ENCODE measurements at places on chromosomes 16 and 17.

GRCh38 chr17:47654991-47655390, 5.3 kb downstream of the KPNB1 start:
- DNase-seq: no peak

DNA sequence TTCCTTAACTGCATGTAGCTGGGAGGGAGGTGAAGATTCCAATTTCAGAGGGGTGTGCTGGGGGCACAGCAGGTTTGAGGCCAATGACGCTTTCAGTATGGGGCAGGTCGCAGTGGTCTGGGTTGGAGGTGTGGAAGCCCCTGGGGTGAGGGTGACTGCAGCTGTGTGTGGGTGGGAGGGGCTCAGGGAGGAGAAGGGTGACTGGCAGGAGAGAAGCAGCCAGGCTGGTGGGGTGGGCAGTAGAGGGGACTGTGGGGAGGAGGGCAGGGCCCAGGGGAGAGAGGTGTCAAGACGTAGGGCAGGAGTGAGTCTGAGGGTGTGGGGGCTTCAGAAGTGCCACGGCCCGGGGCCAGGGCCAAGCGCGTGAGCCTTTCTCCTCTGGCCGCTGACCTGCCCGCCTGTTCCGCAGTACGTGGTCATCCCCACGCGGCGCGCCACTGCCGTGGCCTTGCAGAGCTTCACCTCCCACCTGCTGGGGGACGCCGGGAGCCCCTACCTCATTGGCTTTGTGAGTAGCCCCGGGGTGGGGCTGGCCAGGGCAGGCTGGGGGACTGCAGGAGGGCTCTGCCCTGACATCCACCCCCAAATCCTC, 19.4 kb downstream of the MYBBP1A start:
- DNase-seq: no peak

DNA sequence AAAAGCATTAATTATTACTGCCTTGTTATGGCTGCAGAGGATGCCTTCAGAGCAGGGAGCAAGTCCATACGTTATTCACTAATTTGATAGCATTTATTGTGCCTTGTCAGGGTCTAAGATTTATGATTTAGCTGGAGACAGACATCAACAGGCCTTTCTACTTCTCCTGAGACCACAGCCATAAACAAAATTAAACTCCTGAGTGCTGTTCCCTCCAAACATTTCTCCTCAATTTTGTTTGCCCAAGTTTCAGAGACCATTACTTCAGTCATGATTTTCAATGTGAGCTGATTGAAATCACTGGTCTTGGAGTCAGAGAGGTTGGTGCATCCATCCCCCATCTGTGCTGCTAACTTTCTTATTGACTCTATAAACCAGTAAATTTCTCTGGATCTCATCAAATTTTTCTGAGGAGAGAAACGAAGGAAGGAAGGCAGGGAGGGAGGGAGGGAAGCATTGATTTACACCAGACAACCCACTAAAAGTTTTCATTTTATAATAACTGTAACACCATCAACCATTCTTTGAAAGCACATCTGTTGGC, 423.6 kb upstream of the CDH11 start:
- no peak for DNase-seq

GRCh38 chr17:56849131-56849530, 15.2 kb downstream of the DGKE start:
- no peak for DNase-seq

DNA sequence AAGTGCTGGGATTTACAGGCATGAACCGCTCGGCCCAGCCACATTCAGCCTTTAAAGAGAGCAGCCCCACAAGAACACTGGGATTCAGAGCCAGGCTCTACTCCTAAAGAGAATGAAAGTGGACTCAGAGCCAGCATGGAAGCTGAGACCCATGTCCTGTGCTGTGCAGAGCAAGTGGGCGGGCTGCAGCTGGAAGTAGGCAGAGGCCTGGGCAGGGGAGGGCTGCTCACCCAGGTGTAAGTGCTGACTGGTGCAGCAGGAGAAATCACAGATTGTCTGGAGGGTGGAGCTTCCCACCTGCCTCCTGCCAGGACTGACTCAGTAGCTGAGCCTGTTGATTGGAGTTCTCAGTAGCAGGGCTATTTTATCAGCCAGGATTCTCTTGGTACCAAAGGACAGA, 178.7 kb downstream of the KATNIP start:
- DNase-seq: no peak

DNA sequence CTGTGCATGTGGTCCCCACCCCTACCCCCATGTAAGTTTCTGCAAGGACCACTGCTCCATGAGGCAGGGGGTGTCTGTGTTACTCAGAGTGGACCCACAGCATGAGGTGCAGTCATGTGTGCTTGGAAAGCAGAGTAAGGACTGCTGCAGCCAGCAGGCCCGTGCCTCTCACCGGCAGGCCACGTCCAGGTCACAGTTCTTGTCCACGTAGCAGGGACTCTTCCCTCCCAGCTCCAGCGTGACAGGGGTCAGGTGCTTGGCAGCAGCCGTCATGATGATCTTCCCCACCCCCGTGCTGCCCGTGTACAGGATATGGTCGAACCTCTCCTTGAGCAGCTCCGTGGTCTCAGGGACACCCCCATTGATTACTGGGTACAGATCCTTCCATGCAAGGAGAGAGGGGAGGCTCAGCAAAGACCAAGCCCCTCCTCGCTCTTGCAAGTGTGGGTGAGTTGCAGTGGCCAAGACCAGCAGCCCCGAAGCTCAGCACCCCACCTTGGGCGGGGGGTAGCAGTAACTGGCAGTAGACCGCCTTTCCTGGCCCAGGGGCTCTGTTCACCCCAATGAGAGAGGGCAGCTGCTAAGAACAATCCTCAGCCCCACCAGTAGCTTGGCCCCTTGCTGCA, 6.2 kb downstream of the ALDH3A1 start:
- no peak for DNase-seq

- no peak for DNase-seq
Observed at GRCh38 chr17:55702150-55702549, 20.5 kb downstream of the TMEM100 start.

GRCh38 chr16:31031276-31031675, 2.1 kb upstream of the STX4 start:
- no peak for DNase-seq

DNA sequence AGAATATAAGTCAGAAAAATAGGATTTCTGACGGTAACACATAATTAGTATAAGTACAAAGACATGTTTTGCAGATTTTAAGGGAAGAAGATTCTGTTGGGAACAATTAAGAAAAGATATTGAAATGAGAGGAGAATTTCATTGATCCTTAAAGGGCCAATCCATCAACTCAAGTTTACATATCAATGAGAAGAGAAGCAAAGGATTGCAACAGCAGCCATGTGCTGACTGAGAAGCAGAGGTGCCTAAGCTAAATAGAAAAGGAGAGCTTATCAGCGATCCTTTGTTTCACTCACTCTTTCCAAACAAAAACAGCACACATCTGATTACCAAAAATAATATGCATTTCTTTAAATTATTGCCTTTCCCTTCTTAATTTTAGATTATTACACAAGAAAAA, 94.6 kb downstream of the ITFG1 start:
- DNase-seq: no peak

DNA sequence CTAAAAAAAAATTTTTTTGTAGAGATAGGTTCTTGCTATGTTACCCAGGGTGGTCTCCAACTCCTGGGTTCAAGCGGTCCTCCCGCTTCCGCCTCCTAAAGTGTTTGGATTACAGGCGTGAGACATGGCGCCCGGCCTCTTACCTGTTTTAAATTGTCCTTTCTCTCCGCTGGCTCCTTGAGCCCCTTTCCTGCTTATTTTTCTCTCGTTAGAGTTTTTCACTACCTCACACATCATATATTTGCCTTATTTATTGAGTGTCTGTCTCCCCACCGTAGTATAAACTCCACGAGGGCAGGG, 760 bp upstream of the SEC14L5 start:
- DNase-seq: no peak

GRCh38 chr16:82542714-82543113, 84.1 kb upstream of the CDH13 start:
- DNase-seq: no peak

GRCh38 chr17:7237761-7238419, 1.4 kb downstream of the PHF23 start:
- peak; percentile 76 for DNase-seq

- no peak for DNase-seq
Observed at GRCh38 chr17:6304894-6305612, 129.9 kb downstream of the AIPL1 start.

GRCh38 chr17:37092071-37092470, 143.3 kb downstream of the AATF start:
- DNase-seq: no peak

DNA sequence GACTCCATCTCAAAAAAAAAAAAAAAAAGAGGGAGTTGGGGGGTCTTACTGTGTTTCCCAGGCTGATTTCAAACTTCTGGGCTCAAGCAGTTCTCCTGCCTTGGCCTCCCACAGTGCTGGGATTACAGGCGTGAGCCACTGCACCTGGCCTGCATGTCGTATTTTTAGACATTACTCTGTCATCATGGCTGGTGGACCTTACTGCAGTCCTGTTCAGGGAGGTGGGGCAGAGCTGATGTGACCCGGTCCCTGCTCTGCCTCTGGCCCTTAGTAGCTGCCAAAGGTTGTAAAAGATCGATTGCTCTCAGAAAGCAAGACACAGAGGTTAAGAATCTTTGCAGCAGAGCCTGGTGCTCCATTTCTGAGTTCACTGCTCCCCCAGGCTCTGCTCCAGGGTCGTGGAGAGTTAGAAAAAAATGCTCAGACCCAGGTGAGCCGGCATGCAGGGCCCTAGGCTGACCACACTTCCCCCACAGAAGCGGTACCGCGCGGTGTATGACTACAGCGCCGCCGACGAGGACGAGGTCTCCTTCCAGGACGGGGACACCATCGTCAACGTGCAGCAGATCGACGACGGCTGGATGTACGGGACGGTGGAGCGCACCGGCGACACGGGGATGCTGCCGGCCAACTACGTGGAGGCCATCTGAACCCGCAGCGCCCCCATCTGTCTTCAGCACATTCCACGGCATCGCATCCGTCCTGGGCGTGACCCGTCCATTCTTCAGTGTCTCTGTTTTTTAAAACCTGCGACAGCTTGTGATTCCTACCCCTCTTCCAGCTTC, 7.1 kb upstream of the LASP1NB start:
- DNase-seq: no peak

- DNase-seq: no peak
Observed at GRCh38 chr16:29025218-29025617, 40.4 kb downstream of the LAT start.

- DNase-seq: no peak
Observed at GRCh38 chr16:69888005-69888590, 63.0 kb upstream of the CLEC18A start.

- peak; percentile 73 for DNase-seq
Observed at GRCh38 chr16:58487566-58488351, 12.2 kb upstream of the NDRG4 start.

GRCh38 chr17:80433916-80434666, 19.1 kb downstream of the ENDOV start:
- DNase-seq: no peak

DNA sequence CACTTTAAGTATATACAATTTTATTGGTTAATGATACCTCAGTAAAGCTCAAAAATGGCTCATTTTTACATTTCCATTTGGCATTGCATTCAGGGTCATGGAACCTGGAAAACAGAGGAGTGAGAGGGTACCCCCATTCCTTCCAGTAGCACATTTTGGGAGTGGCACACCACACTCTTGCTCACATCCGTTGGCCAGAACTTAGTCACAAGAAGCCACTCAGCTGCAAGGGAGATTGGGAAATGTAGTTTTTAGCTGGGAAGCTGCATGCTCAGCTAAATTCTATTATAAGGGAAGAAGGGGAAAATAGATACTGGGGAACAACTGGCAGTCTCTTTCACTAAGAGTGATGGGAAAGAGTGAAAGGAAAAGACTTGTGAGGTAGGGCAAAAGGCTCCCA, 102.5 kb upstream of the TMEM97 start:
- DNase-seq: peak; percentile 51

- DNase-seq: no peak
Observed at GRCh38 chr17:39769974-39770587, 32.3 kb downstream of the GRB7 start.

- no peak for DNase-seq
Observed at GRCh38 chr17:77815127-77815905, 143.2 kb upstream of the TNRC6C start.

GRCh38 chr16:66457888-66458287, 30.8 kb downstream of the BEAN1 start:
- peak; percentile 58 for DNase-seq

DNA sequence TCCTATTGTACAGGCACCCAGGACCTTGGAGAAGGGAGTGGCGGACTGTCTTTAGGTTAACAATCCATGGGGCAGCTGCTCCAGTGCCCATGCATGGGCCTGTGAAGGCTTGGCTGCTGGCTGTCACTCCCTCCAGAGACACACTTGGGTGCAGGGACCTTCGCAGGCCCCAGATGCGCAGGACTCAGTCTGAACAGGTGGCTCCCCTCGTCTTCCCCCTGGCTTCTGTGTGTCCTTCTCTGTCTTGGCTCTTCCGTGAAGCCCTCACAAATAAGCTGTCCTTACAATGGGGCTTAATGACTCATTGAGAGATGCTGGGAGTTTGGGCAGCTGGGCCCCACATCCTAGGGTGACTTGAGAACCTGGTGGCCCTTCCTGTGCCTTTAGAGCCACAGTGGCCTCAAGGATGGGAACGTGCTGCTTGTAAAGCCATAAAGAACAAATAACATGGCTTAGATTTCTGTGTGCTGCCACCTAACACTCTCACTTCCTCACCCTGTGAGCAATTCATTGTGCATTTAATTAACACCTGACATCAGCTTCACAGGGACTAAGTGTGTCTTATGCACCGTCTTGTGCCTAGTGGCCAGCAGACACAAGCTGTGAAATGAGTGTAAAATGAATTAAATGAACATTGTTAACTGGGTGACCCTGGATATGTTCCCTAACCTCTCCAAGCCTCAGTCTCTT, 340.7 kb downstream of the SNX29 start:
- no peak for DNase-seq

DNA sequence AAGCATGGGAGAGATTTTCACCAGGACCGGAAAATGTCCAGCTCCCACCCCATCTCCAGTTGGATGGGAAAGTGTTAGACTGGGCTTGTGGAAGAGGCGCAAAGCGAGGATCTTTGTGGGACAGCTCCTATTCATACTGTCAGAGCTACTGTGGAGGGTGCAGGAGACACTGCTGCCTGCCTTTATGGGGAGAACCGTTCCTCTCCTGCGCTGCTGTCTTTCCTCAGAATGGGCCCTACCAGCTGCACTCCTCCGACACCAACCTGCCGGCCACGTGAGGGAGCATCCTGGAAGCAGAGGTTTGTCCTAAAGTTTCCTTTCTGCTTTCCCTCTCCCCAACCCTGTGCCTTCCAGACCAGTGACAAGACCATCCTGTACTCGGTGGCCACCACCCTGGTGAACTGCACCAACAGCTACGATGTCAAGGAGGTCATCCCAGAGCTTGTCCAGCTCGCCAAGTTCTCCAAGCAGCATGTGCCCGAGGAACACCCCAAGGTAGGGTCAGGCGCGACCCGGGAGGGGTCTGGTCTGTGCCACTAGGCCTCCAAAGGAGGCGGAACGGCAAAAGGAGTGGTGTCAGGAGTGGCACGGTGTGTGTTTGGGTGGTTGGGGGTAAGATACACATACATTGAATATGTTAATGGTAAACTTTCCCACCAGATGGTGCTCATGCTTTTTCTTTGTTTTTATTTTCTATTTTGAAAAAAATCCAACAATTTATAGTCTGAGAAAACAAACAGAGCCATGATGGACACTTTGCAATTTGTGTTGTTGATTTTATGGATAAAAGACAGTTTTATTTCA, 23.0 kb downstream of the SLC35G3 start:
- DNase-seq: no peak
